Stimulated activated CD4-positive, alpha-beta T cell treated with anti-CD3 and anti-CD28 coated beads, Interleukin-4, amount 100 ng/mL, for 48 hours (primary cell): ENCODE measurements at places on chromosomes 13 and 19.

DNA sequence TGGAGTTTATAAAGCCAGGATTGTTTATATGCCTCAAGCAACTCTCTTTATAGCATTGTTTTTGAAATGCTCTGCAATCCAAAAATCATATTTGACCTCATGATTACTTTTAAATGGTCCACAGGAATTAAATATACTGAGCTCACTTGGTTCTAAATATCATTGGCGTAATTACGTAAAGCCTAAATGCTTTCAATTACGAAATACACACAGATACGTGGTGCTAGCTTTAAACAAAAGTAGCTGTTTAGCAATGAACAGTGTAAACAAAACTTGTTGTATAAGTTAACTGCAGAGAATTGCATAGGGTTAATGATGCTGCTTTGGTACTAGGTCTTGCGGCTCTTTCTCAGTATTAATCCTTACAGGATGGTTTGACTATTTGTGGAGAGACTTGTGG, 346.6 kb downstream of the COG6 start:
- no peak for DNase-seq

DNA sequence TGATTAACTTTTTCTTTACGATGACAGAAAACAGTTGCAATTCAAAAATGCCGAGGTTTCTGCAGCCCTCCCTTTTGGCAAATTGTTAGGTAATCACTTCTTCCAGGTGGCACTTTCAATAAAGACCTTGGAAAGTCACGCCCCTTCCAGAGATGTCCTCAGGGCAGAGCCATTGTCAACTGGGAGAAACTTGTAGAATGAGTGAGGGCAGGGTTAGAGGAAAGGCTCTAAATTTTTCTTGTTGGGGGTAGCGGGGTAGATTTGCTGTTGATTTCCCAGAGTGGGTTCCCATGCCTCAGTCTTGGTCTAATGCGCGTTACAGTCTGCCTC, 421.1 kb downstream of the FGF9 start:
- DNase-seq, result no peak

DNA sequence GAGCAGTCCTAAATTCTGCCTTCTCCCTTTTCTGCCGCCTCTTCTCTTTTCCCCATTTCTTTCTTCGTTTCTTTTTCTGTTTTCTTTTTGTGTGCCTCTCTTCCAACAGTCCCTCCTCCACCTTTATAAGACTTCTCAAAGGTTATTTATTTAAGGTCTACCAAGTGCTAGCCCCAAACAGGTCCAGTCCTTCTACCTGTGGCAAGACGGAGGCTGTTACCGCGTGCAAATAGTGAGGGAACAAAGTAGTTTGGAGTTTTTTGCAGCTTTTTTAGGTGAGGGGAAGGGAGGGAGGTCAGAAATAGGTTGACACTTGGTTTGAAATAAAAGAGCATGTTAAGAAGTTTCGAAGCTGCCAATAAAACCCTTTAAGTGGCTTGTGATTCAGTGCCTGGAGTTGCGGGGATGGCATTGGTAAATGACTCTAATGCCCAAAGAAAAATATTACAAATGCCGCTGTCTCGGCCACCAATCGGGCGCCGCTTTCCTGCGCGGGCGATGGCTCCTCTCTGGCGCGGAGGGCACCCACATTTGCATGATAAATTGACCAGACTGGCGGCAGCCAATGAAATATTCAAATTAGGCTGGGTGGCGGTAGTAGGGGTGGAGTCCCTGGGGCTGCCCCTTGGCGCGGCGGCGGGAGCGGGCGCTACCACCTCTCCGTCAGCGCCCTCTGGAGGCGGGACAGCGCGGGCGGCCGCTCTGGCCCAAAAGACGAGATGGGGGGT, 7.5 kb upstream of the TSHZ3 start:
- peak; percentile 60 for DNase-seq

- DNase-seq, result no peak
Measured at GRCh38 chr19:20664901-20665781, 3.8 kb upstream of the ZNF626 start.

GRCh38 chr19:6100284-6100915, 9.9 kb downstream of the RFX2 start:
- DNase-seq, result no peak

GRCh38 chr19:32063601-32064000, 281.8 kb upstream of the ZNF507 start:
- no peak for DNase-seq

- DNase-seq, result peak; percentile 75
Measured at GRCh38 chr19:1512671-1513498, at the start of gene ADAMTSL5. Gene ADAMTSL5 (minus strand): TSS chr19:1513019. CDS start chr19:1510943, 2,076 bp downstream.

GRCh38 chr13:77362166-77362565, 35.3 kb upstream of the MYCBP2 start:
- no peak for DNase-seq

- DNase-seq, result no peak
Measured at GRCh38 chr13:34458756-34459715, 483.0 kb upstream of the NBEA start.

DNA sequence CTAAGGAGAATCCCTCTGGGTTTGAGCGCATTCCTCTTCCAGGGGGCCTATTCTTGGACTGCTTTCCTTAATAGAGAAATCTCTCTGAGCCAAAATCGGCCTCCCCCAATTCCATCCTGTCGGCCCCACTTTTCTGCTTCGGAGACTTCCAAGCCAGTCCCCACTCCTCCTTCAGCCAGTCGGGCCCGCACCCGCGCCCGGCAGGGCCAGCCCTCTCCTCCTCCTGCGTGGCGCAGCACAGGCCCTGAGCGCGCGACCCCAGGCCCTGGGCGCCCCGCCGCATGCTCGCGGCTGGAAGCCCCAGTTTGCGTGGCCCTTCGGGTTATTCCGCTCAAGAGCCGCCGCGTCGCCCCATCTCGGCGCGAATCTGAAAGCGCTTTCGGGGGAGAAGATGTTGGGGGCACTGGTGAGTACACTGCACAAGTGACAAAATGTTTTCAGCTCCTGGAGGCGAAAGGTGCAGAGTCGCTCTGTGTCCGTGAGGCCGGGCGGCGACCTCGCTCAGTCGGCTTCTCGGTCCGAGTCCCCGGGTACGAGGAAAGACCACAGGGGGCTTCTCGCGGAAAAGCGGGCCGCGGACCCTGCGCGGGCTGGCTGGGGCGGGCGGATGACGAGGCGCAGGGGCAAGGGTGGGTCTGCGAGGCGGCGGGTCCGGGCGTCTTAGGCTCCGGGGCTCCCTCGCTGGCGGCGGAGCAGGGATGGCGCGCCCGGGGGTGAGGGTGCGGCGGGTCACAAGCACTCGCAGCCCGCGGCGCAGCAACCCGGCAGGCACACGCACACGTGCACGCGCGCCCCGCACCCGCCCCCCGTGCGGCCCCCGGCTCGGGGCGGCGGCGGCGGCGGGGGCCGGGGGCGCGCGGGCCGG, at the start of gene IL17D:
Gene IL17D (plus strand): TSS at position 785 of the 865 bp plus-strand sequence. CDS start 303 bp downstream, outside the sequence.
- peak; percentile 24 for DNase-seq

- no peak for DNase-seq
Measured at GRCh38 chr13:59301174-59301567, 862.6 kb downstream of the DIAPH3 start.

DNA sequence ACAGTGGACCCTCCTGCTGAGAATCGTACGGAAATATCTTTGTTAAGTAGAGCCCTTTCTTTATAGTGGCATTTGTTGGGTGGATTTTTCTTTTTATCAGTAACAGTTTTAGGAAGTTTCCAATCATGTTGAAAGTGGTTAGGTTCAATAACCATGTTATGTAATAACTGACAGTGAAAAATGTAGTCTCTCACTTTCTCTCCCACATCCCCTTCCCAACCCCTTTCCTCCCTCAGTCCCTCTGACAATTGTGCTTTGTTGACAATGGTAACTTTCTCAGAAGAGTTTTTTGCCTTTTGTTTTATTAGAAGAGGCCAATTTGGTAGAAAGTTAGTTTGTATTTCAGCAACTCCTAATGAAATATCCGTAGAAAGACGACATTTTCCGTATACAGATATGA, 77.8 kb upstream of the SLAIN1 start:
- no peak for DNase-seq

DNA sequence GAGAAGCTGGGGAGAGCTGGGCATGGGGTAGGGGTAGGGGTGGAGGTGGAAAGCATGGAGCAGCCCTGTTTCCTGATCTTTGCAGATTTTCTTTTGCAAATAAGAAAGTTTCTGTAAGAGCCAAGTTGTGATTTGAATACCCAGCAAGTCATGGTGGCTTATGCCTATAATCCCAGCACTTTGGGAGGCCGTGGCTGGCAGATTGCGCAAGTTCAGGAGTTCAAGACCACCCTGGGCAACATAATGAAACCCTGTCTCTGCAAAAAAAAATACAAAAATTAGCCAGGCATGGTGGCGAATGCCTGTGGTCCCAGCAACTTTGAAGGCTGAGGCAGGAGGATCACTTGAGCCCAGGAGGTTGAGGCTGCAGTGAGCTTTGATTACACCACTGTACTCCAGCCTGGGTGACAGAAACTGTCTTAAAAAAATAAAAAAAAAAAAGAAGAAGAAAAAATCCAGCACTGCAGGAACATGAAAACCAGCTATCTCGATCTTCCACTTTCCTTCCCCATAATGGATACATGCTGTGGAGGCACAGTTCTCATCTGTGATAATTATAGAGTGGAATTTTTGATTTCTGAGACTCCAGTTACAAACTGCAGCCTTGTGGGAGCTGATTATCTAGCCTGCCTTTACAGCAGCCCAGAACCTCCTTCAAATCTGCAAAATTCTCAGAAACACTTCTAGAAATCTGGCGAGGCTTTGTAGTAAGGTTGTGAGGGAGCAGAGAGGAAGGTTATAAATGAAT, 12.1 kb upstream of the TEX26 start:
- DNase-seq, result no peak

GRCh38 chr19:18649371-18650020, 12.7 kb downstream of the KLHL26 start:
- DNase-seq, result no peak
